ENCODE measurements at places on chromosomes 1 and 21. TPM values are rescaled to one million over a fixed set of nuclear protein-coding genes. Genes with fewer than 3 reads are reported as not detected.
A peak's percentile ranks its signal among the peaks of the same experiment; 100 is the strongest.

- no peak for DNase-seq
Measured at GRCh38 chr1:106619080-106619826, 437.2 kb upstream of the PRMT6 start.

DNA sequence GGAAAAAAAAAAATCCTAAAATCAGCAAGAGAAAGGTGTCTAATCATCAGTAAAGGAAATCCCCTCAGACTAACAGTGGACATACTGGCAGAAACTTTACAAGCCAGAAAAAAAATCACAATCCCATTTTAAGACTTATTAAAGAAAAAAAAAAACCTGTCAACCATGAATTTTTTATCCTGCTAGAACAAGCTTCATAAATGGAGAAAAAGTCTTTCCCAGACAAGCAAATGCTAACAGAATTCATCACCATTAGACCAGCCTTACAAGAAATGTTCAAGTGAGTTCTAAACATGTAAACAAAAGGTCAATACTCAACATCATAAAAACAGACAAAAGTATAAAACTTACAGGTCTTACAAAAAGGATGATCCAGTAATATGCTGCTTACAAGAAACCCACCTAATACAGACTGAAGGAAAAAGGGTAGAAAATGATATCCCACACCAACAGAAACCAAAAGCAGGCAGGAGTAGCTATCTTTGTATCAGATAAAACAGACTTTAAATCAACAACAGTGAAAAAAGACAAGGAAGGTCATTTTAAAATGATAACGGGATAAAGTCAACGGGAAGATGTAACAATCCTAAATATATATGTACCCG is 129.6 kb downstream of the EVI5 start:
- DNase-seq: no peak

DNA sequence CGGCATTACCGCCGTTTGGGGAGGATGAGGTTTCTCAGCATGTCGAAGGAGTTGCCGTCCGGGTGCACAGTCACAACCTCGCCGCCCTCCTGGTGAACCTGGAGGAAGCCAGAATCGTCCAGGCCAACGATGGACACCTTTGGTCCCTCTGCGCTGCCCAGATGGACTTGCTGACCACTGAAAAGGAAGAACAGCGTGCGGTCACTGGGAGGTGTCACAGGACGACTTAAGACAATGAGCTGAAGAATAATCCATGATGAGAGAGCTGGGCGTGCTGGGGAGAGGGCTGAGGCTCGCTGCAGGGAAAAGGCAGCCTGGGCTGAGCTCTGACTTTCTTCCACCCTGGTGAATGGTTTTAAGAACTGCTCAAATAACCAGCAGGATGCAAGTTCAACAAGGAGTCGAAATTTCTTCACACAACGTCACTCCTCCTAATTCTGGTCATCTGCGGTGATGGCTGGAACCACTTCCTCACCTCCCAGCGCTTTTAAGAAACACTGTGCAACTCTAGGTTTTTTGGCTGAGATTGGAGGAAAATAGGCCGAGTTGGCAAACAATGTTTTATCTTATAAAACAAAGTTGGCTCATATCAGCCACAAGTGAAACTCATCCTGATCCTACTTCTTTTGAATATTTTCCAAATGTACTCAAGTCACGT is 55.5 kb downstream of the SIM2 start:
- DNase-seq: no peak

DNA sequence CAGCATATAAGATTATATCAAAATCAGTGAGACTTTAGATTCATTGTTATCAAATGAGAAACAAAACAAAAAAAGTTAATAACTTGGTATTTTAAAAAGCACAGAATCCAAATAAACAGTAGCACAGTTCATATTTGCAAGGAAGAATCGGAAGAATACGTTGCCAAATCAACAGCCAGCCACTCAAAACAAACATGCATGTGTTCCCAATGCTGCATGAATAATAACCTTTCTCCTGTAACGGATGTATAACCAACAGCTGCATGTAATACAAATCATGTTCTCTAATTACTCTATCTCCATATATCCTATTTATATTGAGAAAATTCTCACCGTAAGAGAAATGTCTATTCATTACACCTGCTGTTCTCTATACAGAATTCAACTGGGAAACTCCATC is 98.9 kb upstream of the FOXD3 start:
- no peak for DNase-seq

DNA sequence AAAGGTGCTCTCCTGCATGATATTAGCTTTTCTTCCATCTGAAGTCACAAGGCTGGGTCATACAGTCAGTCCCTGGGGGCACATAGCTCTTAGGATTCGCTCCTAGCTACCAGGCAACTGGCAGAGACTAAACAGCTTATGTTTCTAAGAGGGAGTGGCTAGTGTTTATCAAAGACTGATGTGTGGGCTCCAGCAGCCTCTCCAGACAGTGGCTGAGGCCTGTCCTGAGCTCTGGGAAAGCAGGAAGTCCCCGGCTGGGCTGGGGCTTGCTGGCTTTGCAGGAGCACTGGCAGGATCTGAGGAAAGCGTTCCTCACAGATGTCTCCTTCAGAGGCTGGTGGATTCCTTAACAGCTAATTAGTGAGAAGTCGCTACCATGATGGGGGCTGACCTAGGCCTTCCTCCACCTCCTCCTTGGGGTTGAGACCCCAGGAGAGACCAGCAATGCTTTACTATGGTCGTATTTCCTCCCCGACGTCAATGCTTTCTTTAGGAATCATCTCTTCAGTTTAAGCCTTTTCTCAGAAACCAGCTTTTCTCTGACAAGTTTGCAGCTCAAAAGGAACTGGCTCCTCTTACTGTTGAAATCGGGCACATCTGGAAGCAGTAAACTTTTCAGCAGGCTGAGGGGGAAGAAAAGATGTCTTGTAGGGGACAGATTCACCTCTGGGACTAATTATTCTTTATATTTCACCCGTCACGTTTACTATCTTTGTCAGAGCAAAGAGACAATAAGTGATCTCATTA is 33.5 kb upstream of the HHAT start:
- no peak for DNase-seq

DNA sequence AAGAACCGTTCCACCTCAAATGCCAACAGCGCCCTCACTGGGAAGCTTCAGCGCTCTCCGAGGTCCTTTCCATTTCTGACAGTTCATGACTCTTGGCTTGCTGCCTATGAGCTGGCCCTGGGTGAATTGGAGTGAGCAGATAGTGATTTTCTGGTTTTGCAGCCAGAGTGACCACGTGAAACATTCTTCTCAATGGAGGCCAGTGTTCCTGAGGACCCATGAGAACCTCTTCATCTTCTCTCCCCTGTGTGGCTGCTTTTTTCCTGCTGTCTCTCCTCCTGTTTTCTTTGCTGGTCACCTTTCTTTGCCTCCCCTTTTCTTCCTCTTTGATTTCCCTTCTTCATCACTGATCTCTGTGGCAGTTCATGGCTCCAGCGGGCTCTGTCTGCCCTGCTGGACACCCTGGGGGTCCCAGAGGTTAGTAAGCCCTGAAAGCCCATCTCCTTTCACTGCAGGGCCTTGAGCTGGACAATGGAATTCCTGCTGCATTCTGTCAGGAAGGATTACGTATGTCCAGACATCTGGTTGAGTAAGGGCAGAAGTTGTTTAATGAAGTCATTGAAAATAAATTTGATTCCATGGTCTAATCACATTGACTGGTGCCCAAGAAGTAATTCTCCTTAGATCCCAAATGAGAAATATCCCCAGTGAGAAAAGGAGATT is 29.9 kb downstream of the VASH2 start:
- no peak for DNase-seq

- no peak for DNase-seq
Measured at GRCh38 chr21:25512095-25513081, 94.9 kb downstream of the MRPL39 start.

GRCh38 chr1:164588516-164589341 is 29.7 kb downstream of the PBX1 start:
- no peak for DNase-seq

DNA sequence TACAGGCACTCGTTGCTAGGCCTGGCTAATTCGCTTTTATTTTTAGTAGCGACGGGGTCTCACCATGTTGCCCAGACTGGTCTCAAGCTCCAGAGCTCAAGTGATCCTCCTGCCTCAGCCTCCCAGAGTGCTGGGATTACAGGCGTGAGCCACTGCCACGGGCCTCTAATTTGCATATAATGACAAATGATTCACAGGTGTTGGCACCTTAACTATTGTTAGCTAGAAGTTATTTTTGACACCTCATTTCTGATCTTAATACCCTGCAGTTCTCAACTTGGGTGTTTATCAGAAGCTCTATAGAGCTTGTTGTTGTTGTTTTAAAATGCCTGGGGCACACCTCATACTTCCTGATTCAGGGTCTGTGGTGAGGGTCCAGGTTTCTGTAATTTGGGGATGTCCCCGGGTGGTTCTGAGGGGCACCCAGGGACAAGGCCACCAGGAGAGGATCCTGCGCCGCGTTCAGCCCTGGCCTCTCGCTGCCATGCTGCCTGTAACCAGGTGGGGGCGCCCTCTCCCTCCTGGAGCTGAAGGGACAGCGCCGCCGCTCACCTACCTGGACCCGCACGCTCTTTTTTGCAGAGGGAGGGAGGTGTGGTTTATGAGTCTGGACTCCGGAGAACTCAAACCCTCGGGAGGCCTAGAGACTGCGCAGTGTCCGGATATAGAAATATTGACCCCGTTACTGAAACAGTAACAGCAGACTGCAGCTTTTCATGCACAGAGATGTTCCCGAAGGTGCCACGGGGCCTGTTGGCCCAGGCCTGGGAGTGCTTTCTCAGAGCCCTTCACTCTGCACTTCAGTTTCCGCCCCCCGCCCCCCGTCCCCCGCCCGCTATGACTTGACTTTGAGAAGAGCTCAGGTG is 23.0 kb upstream of the NEK2 start:
- DNase-seq: peak; percentile 82

DNA sequence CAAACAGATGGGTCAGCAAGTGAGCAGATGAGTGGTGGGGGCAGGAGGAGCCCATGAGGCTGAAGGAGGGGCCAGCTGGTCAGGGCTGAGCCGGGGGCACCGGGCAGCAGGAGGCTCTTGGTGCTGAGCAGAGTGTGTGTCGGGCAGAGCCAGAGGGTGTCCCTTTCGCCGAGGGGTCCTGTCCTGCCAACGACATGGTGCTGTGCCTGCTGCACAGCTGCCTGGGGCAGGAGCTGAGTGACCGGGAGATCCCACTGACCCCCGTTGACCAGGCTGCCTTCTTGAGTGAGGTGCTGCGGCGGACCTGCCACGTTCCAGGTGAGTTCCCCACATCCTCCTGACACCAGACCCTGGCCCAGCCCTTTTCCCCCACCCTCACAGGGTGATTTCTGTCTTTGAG is 27.5 kb downstream of the HYI start:
- no peak for DNase-seq

DNA sequence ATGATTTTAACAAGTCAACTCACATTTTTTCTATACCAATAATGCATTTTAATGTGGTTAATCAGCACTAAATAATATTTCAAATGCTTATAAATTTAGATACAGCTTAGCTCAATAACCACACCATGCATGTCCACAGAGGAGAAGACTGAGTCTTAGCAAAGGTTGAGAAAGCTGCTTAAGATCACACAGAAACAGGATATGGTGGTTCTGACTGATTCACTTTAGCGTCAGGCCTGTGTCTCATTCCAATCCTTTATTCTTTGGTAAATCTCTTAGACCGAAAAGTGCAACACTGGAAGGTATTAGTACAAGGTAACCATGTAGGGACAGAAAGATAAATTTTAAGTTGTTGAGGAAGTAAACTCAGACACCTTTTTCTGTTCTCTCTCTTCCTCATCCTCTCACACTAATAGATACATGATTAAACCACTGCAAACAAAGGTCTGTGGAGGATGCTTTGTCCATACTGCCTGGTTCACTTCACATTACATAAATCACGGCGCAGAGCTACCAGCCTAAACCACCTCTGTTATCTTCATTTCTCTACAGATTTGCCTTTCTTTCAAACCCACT is 139.0 kb downstream of the DPYD start:
- DNase-seq: no peak

- DNase-seq: no peak
Measured at GRCh38 chr1:236716160-236716559, 29.9 kb downstream of the ACTN2 start.

- DNase-seq: peak; percentile 58
Measured at GRCh38 chr1:44571712-44572571, 102.3 kb downstream of the TMEM53 start.

- no peak for DNase-seq
Measured at GRCh38 chr1:96955307-96956012, 233.9 kb downstream of the PTBP2 start.

GRCh38 chr21:41581592-41582228 is 73.8 kb upstream of the TMPRSS2 start:
- DNase-seq: no peak

DNA sequence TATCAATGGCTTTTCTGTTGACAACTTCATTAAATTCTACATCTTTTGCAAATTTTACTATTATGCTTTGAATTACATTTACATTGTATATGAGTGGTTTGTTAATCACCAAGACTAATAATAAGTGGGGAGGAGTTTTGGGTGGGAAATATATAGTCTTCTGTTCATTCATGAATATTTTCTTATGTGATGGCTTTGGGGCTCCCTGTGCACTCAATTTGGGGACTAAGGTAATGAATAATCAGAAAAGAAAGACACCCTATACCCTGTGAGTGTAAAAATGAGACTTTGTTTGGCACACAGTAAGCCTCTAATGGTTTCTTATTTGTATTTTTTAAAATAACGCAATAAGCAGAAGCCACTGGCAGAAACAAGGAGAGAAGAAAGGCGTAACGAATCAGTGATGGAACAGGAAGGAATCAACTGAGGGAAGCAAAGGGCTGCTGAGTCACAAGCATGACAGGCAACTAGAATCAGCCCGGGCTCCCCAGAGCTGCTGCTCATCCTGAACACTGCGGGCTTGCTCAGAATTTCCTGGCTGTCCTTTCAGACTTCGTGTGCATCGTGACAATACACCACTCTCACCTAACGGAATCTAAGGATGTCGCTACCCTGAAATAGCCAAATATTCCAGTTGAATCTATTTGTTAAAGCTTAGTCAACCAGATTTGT is 20.8 kb upstream of the RGS2 start:
- DNase-seq: no peak

- DNase-seq: no peak
Measured at GRCh38 chr1:155973723-155974122, 4.6 kb downstream of the ARHGEF2 start.

Gene ATP1A4
- total RNA-seq: not detected

Gene SOAT1
- total RNA-seq: 34.9 TPM

Gene FMO1
- not detected for total RNA-seq

Gene NUDT4B
- total RNA-seq: not detected

Gene PDPN
- not detected for total RNA-seq

Gene PLPP3
- total RNA-seq: not detected

All from CD8-positive, alpha-beta T cell (primary cell).